ENCODE measurements at places on chromosomes 4 and X.

DNA sequence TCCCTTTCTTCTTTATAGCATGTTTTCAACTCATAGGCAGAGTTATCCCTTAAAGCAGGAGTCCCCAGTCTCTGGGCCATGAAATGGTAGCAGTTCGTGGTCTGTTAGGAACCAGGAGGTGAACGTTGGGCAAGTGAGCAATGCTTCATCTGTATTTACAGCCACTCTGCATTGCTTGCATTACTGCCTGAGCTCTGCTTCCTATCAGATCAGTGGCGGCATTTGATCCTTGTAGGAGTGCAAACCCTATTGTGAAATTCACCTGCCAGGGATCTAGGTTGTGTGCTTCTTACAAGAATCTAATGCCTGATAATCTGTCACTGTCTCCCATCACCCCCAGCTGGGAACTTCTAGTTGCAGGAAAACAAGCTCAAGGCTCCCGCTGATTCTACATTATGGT is 39.8 kb downstream of the DTHD1 start:
- no peak for DNase-seq

DNA sequence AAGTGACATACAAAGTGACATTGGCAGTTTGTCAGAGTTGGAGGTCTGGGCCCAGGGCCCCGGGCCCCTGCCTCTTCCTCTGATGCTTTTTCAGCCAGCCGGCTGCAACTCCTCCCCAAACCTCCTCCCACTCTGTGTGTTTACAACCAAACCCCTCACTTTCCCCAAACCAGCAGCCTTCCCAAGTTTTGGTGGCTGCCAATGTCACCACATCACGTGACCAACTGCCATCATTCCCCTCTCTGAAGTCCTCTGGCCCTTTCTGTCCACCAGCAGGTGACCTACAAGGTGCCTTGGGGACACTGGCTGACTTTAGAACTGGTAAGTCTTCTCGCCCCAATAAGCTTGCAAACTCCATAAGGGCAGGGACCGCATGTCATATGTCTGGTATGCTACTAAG is 357.7 kb downstream of the BCOR start:
- DNase-seq, result no peak

- DNase-seq, result no peak
Observed at GRCh38 chr4:15672101-15672500, 9.5 kb upstream of the FAM200B start.

DNA sequence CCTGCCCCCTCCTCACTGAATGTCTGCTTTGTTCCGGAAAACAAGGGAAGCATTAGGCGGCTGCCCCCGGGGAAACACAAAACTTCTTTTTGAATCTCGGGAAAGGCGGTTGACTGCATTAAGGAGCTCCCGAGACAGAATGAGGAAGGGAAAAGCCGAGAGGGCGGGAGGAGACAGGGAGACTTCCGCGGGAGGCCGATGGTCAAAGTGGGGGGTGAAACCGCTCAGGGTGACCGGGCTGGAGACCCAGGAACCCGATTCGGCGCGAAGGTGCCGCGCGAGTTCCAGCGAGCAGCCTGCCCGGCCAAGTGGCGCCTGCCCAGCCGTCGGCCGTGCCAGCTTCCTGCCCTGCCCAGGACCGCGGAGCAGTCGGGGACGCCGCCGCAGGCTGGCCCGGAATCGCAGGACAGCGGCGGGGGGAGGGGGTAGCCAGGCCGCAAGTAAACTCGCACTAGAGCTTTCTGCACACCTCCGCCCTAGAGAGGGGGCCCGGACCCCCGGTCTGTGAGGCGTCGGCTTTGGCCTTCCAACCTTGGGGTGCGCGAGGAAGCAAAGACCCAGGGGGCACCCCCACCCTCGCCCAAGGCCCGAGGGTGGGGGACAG is 55.1 kb upstream of the BCOR start:
- no peak for DNase-seq

DNA sequence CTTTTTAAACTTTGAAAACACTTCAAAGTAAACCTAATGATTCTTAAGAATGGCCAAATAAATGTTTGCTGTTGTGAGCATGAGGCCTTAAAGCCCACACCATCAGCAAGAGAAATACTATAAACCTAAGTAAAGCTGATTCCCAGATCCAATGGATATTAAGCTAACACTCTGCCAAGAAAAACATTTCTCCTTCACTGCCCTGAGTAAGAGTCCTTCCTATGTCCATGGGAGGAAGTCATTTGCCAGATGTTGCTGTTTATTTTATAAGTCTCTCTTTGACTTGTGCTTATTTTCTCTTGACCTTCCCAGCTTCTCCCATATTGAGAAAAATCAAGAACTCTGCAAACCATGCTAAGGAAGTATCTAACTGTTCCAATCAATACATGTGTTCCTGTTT is 154.3 kb upstream of the EDNRA start:
- no peak for DNase-seq

DNA sequence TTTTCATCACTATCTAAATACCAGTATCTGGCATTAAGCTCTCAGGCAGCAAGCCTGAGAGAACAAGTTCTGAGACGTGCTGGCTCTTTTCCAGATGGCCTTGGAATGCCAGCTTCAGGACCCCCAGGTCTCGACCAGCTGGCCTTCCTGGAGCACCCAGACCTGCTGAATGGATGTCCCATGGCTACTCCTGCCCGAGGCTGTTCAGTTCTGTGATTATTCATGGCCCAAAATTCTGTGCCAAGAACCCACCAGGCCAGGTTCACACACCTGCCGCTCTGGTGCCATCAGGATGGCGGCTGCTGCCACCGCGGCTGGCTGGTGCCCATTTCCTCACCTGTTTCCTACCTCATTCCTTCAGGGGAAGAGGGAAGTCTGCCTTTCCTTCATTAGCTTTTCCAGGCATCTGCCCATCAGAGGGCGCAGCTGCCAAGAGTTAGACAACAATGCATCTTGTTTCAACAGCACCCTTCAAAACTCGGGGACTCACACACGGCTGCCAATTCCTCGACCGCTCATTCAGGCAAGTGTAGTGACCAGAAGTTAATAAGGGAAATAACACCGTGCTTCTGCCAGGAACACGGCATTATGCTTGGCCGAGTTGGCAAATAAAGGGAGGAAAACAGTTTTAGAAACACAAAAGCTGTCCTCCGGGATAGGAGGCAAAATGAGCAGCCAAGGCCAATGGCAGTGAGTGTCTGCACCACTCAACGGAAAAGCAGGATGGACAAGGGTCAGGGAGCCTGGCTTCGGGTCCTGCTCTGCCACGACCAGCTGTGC is 173.8 kb downstream of the NSUN7 start:
- DNase-seq, result no peak

DNA sequence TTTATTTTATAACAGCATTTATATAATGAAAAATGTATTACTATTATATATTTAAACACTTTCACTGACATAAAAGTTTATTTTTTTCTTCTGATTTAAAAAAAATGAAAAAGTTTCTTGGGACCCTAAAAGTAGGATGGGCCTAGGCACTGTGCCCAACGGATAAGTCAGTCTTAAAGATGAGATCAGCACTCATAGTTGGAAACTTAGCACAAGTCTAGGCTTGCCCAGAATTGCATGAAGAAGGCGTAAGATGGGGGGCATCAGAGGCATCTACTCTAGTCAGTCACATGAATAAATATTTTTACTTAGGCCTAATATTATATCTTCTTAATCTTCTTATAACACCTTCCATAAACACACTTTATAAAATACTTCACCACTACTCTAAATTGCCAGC is 306.7 kb upstream of the GRID2 start:
- no peak for DNase-seq

- no peak for DNase-seq
Observed at GRCh38 chr4:183807420-183808096, 97.5 kb upstream of the STOX2 start.

DNA sequence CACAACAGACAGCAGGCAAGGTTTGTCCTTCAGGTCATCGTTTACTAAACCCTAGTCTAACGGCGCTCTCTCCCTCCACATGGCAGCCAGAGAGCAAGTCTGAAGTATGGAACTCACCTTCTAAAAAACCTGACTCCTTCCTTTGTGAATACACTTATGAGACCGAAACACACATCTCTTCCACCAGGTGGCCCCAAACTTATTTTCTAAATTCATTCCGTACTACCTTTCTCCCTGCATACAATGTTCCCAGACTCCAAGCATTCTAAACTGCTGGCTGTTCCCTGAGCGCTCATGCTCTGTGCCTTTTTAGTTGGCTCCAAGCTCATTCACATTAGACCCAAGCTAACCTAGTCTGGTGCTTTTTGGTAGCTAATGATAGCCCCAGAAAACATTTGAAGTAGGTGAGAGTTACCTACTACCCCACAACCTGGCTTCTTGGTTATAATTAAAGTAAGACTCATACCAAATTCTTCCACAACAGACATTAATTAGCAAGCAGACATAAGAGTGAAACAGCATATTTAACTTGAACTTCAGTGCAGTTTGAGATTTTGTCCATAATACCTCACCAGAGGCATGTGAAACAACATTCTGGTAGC is 67.6 kb upstream of the DCLK2 start:
- DNase-seq, result no peak

- DNase-seq, result no peak
Observed at GRCh38 chr4:77734928-77735327, 84.2 kb downstream of the CNOT6L start.

DNA sequence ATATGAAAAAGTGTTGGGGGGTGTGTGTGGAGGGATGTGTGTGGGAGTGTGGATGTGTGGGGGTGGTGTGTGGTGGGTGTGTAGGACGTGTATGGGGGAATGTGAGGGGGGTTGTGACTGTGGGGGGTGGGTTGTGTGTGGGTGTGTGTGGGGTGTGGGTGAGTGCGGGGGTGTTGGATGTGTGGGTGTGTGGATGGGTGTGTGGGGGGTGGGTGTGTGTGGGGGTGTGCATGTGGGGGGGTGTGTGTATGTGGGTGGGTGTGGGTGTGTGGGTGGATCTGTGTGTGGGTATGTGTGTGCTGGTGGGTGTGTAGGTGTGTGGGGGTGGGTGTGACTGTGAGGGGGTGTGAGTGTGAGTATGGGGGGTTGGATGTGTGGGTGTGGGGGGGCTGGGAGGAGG is 47.8 kb downstream of the KDR start:
- no peak for DNase-seq

- no peak for DNase-seq
Observed at GRCh38 chr4:65019775-65020174, 610.5 kb upstream of the TECRL start.

- DNase-seq, result no peak
Observed at GRCh38 chr4:129364747-129365452, 268.9 kb downstream of the C4orf33 start.

- no peak for DNase-seq
Observed at GRCh38 chr4:186886759-186887158, 163.1 kb upstream of the FAT1 start.

GRCh38 chrX:66602381-66602938 is 36.4 kb downstream of the EDA2R start:
- no peak for DNase-seq

DNA sequence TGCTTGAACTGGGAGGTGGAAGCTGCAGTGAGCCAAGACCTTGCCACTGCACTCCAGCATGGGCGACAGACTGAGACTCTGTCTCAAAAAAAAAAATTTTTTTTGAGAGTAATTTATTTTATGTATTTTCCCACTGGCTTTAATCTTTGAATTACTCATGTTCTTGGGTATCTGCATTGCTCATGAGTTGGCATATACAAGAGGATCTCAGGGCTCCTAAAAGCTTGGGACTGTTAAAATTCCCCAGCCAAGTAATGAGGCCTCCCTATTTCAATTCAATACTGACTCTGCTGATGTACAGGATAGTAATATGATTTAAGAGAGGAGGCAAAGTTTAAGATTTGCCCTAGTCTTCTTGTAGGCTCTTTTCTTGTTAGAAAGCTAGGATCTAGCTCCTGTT is 6.2 kb downstream of the IL21 start:
- no peak for DNase-seq

GRCh38 chr4:168480931-168481611 is 779 bp upstream of the DDX60L start:
- peak; percentile 15 for DNase-seq

GRCh38 chr4:6914448-6914847 is 4.8 kb downstream of the TBC1D14 start:
- no peak for DNase-seq

- no peak for DNase-seq
Observed at GRCh38 chr4:173174594-173175012, 6.0 kb downstream of the GALNT7 start.

DNA sequence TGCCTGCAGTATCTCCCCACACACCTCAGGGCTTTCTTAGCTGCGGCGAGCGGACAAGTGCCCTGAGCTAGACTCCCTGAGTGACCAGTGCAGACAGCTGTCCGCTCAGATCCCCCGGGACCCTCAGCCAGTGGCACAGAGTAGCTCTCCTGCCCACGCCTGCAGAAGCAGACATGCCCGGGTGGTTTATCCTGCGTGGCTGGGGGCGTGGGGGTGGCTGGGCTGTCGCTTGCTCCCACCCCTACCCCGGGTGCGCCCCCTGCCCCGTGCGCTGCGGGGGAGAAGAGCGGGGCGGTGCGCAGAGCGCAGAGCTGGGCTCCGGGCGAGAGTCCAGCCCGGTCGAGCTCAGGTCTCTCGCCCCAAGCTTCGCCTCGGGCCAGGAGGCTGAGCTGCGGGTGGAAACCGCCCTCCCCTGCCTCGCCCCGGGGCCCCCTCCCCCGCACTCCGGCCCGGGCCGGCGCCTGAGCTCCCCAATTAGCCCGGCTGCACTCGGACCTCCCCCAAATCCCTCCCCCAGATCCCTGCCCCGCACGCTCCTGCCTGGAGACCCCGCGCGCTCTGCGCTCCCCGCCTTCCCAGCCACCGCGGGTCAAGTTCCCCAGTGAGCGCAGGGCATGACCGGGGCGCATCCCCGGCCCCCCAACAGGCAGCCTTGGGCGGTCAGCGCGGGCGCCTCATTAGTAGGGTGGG is 11.7 kb upstream of the SHOX start:
- no peak for DNase-seq

- DNase-seq, result no peak
Observed at GRCh38 chr4:88803600-88804096, 106.0 kb upstream of the NAP1L5 start.

- no peak for DNase-seq
Observed at GRCh38 chr4:99856166-99856565, 38.1 kb downstream of the LAMTOR3 start.

DNA sequence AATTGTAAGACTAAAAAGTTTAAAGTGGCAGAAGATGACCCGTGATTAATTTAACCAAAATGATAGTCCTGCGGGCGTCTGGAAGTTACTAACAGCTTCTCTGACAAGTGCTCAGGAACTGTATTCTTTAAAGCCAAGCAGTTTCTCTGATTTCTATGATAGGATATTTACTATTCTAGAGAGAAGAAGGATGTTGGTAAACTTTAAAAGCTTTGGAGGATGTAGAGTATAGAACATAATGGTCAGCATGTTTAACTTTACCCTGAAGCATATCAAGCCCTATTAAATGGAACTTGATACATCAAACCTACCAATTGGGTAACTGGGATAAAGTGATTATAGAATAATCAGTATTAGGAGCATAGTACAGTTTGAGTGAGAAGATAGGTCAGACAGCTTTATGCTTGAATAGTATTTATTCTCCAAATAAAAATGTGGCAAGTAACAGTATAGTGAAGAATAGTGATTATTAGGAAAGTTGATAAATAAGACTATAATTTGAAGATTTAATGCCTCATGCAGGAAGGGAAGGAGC is 1.8 kb downstream of the STIM2 start:
- no peak for DNase-seq

Data from activated CD8-positive, alpha-beta memory T cell treated with anti-CD3 and anti-CD28 coated beads for 1 hour (primary cell).